ENCODE measurements at places on chromosomes 2 and 18.

DNA sequence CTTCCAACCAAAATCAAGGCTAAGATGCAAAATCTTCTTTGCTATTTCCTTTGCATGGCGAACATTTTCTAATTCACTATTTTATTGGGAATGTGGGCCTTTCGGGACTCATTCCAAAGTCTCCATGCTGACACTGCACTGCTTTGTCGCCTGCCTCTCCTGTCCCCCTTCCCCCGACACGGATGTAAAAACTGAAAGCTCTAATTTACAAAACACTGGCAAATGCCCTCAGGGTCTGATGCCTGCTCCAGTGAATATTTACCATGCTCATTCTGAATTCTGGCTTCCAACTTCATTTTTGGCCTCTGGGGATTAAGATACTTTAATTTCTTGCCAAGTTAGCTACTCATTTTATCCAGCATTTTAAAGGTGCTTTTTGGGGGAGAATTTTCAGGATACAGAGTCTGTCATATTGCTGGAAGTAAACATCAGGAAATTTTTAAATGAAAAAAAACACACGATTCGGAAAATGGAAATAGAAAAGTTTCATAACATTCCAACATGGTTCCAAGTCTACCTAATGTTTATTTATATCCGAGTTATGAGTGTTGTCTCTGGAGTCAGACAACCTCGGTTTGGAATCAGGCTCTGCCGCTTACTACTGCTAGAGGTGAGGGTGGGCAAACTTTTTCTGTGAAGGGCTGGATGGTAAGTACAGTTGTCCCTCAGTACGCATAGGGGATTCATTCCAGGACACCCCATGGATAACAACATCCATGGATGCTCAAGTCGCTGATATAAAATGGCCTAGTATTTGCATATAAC is 14.6 kb upstream of the LTBP1 start:
- no peak for DNase-seq

GRCh38 chr2:17815468-17816184 is 634 bp upstream of the MSGN1 start:
- DNase-seq = no peak

GRCh38 chr2:9021563-9022211 is 18.2 kb upstream of the MBOAT2 start:
- DNase-seq = no peak

- no peak for DNase-seq
These were observed 40.2 kb downstream of the MYOM1 start for GRCh38 chr18:3179430-3180089.

GRCh38 chr2:208463721-208464120 is 57.1 kb downstream of the PTH2R start:
- DNase-seq = no peak

Data from stimulated activated CD8-positive, alpha-beta memory T cell treated with anti-CD3 and anti-CD28 coated beads, Interleukin-15, amount 100 ng/mL, for 24 hours (primary cell).